ENCODE measurements at places on chromosomes 6 and 20.

GRCh38 chr20:40502576-40502975 is 186.5 kb downstream of the MAFB start:
- DNase-seq, result no peak

GRCh38 chr6:11432091-11432490 is 105.5 kb upstream of the TMEM170B start:
- no peak for DNase-seq

DNA sequence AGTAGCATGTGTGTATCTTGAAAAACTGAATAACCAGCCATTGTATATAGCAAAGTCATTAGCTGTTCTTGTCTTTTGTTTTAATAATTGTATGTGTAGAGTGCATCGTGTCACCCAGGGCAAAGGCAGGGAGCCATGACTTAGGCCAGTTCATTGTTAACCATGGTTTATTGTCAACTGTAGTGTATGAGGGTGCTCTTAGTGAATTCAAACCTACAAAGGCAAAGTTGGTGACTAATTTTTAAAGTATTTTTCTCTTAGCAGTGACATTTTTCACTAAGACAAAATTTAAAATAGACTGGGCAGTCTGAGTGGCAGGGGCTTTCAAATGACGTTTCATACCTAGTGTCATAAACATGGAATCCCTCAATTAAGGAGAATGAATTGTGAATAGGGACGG is 79.0 kb downstream of the TULP4 start:
- DNase-seq, result no peak

- no peak for DNase-seq
Observed at GRCh38 chr20:24236201-24236600, 233.2 kb upstream of the SYNDIG1 start.

GRCh38 chr20:62622877-62623487 is 19.3 kb upstream of the SLCO4A1 start:
- DNase-seq, result no peak

GRCh38 chr6:37314487-37315156 is 39.2 kb upstream of the RNF8 start:
- DNase-seq, result peak; percentile 27

DNA sequence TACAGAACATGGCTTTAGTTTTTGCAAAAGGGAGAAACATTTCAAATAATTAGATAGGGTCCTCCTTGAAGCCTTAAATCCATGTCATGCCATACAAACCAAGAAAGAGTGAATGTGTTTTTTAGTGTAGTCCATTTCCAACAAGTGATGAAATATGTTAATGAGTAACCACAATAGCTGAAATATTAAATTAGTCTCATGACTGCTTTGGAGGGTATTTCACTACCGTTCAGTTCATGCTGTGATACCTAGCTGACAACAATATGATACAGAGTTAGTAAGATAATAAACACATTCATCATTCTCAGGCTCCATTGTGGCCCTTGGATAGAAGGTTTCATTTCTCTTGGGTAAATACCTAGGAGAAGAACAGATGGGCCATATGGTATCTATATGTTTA is 5.8 kb upstream of the ID4 start:
- no peak for DNase-seq

- no peak for DNase-seq
Observed at GRCh38 chr20:32526541-32526940, 58.6 kb downstream of the NOL4L start.

DNA sequence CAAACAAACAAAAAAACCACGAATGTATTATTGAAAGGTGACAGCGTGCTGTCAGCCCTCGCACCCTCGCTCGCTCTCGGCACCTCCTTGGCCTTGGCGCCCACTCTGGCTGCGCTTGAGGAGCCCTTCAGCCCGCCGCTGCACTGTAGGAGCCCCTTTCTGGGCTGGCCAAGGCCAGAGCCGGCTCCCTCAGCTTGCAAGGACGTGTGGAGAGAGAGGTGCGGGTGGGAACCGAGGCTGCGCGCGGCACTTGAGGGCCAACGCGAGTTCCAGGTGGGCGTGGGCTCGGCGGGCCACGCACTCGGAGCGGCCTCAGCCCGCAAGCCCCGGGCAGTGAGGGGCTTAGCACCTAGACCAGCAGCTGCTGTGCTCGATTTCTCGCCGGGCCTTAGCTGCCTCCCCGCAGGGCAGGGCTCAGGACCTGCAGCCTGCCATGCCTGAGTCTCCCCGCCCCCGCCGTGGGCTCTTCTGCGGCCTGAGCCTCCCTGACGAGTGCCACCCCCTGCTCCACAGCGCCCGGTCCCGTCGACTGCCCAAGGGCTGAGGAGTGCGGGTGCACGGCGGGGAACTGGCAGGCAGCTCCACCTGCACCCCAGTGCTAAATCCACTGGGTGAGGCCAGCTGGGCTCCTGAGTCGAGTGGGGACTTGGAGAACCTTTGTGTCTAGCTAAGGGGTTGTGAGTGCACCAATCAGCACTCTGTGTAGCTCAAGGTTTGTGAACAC is 20.9 kb upstream of the MBOAT1 start:
- DNase-seq, result no peak

DNA sequence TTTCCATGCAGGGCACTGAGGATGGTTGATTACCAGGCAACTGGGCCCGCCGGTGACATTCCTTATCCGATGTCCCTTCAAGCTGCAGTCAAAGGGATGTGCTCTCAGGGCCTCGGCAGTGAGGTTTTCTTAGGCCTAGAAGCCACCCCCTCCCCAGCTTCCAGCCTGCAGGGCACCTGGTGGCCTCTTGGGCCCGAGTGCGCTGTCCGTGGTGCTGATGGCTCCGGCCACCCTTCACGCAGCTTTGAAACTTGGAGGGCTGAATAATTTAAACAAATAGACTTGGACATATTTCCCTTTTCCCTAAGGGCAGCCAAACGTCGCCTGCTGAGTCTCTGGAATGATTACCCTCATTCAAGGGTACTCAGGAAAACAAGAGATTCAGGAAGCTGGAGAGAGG is 8.9 kb upstream of the MLN start:
- peak; percentile 58 for DNase-seq

DNA sequence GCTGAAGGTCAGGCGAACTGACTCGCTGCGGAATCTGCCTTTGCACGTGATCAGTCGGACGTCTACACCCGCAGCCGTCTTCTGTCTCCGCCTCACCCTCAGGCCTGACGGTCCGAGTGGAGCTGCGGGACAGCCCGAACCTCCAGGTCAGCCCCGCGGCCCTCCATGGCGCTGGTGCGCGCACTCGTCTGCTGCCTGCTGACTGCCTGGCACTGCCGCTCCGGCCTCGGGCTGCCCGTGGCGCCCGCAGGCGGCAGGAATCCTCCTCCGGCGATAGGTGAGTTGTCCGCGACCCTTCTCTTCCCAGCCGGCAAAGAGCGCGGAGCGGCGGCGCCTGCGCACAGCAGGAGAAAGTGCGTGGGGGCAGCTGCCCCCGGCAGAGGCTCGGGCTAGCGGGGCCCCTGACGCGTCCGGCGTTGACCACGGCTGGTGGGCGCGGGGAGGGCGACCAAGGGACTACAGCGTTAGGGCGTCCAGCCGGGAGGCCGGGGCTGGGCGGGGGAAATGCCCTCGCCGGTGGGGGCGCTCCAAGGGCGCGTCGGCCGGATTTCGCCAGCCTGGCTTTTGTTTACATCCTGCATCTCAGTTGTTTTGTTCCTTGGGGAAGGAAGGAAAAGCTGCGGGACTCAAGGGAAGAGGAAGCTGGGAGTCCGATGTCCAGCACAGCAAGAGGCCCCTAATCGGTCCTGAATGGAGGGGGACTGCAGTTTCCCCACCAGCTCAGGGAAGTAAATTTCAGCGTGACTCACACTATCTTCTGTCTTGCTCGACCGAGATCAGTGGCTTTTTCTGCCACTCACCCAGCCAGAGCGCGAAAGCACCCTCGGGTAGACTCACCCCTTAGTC is at the start of gene SMPDL3A:
Gene SMPDL3A (plus strand): TSS at position 77 of the 846 bp plus-strand sequence. CDS start 89 bp downstream, at position 166.
- peak; percentile 75 for DNase-seq

- peak; percentile 93 for DNase-seq
Observed at GRCh38 chr20:51354191-51354768, 188.2 kb downstream of the NFATC2 start.

- DNase-seq, result no peak
Observed at GRCh38 chr6:42726026-42726425, 3.6 kb upstream of the PRPH2 start.

- DNase-seq, result no peak
Observed at GRCh38 chr20:34403063-34403827, 40.2 kb downstream of the ITCH start.

- DNase-seq, result no peak
Observed at GRCh38 chr6:74826263-74826662, 379.6 kb downstream of the COL12A1 start.

- no peak for DNase-seq
Observed at GRCh38 chr6:150749091-150749670, 116.3 kb upstream of the MTHFD1L start.

GRCh38 chr6:81814370-81815076 is 62.0 kb upstream of the TENT5A start:
- DNase-seq, result no peak

- DNase-seq, result no peak
Observed at GRCh38 chr6:7110092-7110792, 2.5 kb downstream of the RREB1 start.

DNA sequence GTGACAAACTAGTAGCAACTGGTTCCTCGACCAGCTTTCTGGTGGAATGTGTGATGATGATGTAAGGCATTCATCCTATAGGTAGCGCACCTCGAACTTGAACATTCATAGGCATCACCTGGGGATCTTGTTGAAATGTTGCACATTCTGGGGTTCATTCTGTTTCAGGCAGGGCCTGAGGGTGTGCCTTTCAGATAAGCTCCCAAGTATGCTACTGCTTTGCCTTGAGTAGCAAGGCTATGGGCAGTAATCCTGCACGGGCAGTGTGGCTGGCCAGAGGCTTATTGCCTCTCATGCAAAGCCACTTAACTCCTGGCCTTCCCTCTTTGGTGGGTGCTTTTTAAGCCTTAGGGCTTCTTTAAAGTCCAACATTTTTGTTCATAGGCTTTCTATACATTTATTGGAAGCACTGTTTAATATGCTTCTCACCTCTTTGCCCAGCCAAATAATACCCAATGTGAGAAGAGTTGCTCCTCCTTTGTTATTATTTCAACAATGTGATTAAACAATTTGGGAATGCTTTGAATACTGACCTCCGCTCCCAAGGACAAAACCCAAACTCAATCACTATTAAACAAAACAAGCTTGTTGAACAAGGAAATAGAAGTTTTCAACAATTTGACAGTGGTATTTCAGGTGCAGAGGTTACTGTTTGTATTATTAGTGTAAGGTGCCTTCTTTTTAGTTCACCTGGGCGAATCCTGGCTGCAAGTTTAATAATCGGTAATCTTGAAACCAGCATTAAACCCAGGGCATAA is 57.5 kb downstream of the JARID2 start:
- DNase-seq, result no peak

- no peak for DNase-seq
Observed at GRCh38 chr6:13643125-13643524, 28.0 kb downstream of the NOL7 start.

DNA sequence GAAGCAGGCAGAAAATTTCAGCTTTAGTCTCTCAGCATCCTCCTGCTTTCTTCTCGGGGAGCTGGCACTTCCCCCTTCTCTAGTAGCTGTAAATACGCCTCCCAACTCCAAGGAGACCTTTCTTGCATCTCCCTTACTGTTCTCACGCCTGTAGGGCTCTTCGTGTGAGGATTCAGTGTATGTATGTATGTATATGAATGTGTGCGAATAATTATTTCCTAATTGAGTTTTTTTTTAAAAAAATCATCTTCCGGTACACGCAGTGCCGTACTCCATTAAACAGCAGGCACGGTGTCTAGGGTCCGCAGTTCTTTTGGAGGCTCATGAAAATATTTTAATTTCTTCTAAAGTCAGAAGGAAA is 85.4 kb downstream of the HFE start:
- DNase-seq, result peak; percentile 52

GRCh38 chr6:14316651-14317386 is 199.2 kb downstream of the CD83 start:
- DNase-seq, result no peak

GRCh38 chr6:2196079-2196679 is 49.2 kb downstream of the GMDS start:
- DNase-seq, result peak; percentile 64

DNA sequence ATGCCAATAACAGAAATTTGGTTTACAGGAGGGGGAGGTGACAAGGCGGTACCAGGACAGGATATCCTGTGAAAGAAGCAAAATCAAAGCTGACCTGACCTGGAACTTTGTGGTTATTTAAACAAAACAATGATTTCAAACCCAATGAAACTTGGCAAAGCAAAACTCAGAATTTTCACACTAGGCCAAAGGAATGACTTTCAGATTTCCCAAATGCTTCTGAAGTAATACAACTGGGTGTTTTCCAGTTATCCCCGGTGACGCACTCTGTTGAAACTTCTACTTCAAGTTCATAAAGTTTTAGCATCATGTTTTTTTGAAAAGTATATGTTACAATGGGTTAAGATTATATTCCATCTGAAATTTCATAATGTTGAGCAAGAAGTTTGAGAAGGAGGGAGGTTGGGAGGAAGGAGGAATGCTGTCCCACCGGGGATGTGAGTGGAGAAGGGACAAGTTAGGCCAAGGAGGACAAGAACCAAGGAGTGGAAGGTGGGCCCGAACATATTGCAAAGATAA is 78.1 kb upstream of the TRAF3IP2 start:
- peak; percentile 90 for DNase-seq

GRCh38 chr6:170222498-170223471 is 68.1 kb downstream of the DLL1 start:
- DNase-seq, result peak; percentile 12

GRCh38 chr6:159729598-159730331 is 2.5 kb downstream of the WTAP start:
- peak; percentile 25 for DNase-seq

- DNase-seq, result peak; percentile 58
Observed at GRCh38 chr6:111922454-111923297, 49.4 kb upstream of the FYN start.

DNA sequence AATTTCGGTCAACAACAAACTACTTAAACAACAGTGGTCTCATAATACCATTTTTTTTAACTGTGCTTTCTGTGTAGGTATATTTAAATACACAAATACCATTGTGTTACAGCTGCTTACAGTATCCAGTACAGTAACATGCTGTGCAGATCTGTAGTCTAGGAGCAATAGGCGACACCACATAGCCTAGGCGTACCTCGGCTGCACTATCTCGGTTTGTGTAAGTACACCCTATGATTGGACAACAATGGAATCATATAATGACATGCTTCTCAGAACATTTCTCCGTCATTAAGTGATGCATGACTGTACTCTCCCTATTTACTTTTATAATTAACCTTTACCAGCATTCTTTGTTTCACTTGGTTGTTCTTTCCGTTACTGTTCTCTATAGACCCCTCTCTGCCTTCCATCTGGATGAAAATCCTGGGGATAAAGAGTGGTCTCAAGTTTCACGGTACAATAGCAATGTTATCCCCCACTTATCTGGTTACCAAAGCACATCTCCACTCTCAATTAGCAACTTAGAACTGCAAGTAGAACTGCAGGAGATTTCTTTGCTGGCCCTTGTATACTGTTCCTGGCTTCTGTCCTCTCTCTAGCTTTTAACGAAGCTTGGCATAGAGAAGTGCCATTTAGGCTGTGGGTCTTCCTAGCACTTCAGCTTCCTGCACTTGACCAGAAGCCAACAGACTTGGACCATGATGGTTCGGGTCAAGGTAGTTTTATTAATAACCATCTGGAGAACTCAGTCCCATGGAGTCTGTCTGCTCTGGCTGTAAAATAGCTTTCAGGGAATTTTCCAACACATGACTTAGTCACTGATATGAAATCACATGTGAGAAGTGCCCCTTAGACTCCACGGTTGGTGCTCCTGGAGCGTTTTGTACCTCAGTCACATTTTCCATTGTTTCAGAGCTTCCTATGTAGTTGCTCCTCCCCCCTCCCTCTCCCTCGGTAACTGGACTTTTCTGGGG is 80.4 kb upstream of the POPDC3 start:
- no peak for DNase-seq

All from astrocyte of the spinal cord (primary cell).